ENCODE measurements at places on chromosomes 13 and 19. TPM values are rescaled to one million over a fixed set of nuclear protein-coding genes. Genes with fewer than 3 reads are reported as not detected.

DNA sequence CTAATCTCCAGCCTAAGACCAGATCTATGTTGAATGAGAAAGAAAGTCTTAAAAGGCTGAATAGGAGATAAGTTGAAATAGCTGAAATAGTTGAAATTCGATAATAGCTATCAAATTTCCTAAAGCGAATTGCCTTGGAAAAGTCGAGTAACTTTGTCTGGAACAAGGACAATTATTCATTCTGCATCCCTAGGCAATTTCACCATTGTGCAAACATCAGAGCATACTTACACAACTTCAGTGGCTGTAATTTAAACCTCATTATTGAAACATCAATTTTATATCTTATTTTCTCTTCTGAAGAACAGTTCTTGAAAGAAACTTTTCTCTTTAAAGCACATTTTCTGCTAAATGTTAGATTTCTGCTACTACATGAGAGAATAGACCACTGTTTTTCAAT, 13.6 kb downstream of the TNFSF13B start:
- DNase-seq: no peak

DNA sequence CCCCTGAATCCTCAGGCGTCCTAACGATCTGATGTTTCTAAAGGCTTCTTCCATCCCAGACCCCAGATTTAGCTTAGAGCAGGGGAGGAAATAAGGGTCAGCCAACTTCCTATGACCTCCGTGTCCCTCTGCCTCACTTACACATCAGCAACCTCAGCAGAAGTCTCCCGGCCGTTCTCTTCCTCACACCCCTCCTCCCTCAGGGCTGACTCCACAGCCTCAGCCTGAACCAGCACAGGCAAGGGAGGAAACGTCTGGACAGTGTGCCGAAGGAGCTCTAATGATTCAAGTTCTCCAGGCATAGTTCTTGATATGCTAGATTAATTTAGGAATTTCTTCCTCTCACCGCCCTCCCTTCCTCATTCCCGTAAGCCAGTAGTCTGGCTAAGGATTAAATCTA, 121.4 kb downstream of the NUFIP1 start:
- DNase-seq: no peak

DNA sequence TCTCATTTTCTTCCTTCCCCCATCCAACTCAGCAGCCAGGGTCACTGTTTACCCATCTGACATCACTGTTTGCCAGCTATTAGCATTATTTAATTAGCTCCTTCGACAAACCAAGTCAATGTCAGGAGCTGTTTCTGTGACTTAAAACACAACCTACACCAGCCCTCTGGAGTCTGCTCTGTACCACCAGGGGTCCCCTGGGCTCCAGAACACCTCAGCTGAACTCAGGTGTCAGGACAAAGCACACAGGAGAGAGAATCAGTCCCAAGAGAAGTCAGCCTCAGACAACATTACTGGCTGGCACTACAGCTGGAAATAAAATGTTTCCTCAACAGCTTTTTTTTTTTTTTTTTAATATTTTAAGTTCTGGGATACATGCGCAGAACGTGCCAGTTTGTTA, 45.1 kb downstream of the DCLK1 start:
- no peak for DNase-seq

- no peak for DNase-seq
Observed at GRCh38 chr13:33367926-33368325, 82.4 kb upstream of the STARD13 start.

DNA sequence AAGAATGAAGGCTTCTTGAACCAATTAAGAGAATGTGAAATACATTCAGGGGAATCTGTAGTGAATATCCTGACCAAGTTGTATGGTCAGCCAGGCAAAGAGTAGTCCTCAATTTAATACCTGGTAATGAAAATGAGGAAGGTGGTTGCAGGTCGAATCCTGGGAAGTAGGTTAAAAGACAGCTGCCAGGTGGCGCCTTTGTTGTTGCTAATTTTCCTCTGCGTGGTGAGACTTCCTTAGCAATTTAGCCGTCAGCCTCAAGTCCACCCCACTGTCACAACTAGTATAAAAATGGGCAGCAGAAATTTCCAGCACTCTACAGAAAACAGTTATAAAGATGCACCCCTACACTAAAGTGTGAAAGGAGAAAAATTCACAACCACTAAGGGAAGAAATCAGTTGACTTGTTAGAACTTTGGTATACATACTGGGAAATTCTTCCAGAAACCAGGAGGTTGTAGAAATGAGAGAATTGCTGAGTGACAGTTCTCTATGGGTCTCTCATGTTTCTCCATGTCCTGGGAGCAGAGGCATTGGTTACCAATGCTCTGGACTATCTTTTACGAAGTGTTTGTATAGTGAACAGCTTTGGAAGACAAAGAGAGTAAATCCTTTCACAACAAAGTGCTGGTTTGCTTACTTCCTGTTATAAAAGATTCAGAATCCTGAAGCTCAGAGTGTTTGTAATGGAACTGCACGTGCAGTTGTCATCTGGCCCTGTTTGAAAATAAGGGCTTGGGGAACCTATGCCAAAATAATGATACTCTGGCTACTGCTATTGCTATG, 235.9 kb downstream of the NHLRC3 start:
- DNase-seq: no peak

- peak; percentile 97 for DNase-seq
Observed at GRCh38 chr19:12789904-12790619, 1.2 kb upstream of the JUNB start.

GRCh38 chr13:24888291-24888931, 124.4 kb downstream of the RNF17 start:
- no peak for DNase-seq

DNA sequence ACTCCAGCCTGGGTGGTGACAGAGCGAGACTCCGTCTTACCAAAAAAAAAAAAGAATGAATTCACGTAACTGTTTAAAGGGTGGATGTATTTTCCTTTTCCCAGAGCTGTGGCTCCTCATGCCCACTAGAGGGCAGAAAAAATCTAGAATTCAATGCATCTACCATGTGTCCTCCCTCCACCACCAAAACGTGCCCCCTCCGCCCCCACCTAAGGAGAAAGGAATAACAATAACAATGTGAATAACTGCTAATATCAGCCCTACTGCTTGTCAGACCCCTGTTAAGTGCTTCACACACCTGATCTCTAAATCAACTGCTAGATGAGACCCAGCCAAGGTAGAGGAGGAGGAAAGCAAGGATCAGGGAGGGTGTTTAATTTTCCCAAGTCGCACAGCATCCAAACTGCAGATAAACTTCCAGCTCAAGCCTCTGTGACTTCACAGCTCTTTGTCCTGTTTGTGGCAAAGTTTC, 20.2 kb upstream of the PNMA8B start:
- no peak for DNase-seq

ZNF506 gene
- total RNA-seq: 2.9 TPM

GRCh38 chr19:2186071-2186846, 22.5 kb downstream of the DOT1L start:
- DNase-seq: no peak

PSG6 gene
- total RNA-seq: not detected

DNA sequence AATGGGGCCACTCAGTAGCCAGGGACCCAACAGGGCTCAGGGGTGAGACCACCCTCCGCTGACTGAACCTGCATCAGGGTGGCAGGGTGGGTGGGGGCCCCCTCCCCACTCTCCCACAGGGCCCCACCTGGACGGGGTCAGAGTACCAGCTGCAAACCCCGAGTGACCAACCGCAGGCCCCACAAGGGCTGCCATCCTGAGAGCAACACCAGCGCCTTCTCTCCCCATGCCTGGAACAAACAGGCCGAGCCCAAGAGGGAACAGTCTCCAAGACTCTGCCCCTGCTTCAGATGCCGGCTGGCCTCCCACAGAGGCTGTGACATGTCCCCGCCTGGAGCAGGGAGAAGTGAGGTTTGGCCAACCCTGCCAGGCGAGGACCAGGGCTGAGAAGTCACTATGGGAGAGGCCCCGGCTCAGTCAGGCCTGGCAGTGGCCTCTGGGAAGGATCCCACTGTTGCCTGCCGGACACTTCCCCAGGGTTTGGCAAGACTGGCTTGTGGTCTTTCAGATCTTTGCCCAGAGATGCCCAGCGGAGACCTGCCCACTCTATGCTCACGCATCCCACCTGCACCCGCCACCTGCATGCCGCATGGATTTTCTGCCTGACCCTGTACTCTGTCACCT, 27.2 kb downstream of the MPND start:
- no peak for DNase-seq

C19orf33 gene
- 0.40 TPM for total RNA-seq

DNA sequence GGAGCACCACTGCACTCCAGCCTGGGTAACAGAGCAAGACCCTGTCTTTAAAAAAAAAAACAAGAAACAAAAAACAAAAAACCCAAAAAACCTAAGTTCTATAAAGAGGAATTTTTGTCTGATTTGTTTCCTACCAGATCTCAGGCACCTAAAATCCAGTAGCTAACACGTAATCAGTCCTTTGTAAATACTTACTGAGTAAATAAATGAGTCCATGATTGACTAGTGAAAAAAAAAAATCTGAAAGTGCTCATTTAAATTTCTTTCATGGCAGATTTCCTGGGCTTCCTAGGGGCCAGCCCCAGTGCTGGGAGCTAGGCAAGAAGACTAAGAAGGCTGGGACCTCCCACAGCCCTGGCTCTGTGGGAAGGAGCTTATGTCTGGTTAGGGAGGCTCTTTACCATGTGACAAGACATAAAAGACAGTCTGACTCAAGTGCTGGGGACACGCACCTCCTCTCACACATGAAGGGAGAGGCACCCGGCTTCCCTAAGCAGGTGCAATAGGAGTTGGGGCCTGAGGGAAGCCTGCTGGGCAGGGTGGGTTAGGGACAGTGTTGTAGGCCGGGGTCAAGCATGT, 22.5 kb downstream of the LIG1 start:
- DNase-seq: no peak

GRCh38 chr13:48094404-48094780, 512 bp downstream of the MED4 start:
- no peak for DNase-seq

POU2F2 gene
- 0.83 TPM for total RNA-seq

DNA sequence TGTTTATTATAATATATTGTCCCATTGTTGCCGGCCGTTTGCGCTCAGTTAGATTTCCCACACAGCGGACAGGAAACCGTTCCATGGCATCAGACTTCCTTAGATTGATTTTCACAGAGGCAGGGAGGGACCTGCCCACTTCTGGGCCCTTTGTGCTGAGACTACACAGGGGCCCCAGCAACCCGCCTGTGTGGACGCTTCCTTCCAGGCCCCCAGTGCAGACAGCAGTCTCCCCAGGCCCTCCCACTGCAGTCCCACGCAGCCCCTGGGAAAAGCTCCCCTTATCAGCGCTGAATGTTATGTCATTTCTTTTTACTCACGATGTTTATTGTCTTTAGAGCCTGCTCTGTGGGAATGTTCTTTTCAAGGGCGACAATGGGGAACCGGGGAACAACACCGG, 351.7 kb upstream of the ARGLU1 start:
- DNase-seq: no peak

DNA sequence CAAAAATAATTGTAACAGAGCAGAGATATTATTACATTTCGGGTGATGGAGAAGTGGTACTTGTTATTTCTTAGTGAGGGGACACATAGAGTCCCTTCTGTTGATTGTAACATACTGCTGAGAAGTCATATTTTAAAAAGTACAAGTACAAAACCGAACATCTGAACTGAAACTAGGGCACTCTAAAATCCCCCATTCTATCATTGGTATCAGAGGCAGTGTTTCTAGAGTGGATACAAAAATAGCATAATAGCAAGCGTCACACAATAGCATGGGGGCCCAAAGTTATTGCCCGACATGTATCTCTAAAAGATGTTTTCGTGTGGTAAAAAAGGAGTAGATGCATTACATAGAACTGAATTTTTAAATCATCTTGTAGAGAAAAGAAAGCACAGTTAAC, 502.1 kb upstream of the SLC10A2 start:
- DNase-seq: no peak

DNA sequence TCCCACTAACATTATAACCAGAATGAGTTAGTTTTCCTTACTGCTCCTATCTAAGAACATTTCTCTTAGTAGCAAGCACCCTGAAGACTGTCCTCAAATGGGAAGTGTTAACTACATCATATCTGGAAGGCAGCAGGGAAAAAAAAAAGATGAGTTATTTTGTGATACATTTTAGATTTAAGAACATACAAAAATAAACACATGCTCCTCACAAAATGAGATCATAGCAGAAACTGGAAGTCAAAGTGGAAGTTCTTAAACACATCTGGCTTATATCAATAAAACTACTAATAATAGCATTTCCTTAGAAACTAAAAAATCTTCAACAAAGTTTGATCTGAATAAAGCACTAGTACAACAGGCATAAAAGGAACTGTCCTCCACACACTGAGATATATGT, 70.4 kb downstream of the SLITRK6 start:
- no peak for DNase-seq

KLK1 gene
- 0.75 TPM for total RNA-seq

DNA sequence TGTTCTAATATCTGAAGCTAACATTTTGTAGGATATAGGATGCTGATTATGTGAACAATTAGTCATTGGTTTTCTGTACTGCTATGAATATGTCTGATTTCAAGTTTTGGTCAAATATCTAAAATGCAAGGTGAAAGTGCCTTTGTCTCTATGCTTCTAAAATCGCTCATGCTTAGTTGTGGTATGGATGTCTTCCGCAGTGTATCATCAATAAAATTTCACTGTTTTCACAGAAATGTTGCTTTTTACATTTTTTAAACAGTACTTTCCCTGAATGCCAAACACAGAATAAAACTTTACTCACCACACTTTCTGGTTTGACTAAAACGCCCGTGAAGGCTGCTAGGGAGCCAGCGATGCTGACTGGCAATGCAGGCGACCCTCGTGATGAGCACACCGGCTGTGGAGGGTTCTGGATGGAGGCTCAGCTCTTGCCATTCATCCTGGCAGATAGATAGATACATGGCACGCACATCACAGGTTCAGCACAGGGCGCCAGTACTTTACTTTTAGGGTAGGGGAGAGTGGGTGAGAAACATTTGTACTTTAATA, 40.1 kb downstream of the SLC7A9 start:
- DNase-seq: no peak

DNA sequence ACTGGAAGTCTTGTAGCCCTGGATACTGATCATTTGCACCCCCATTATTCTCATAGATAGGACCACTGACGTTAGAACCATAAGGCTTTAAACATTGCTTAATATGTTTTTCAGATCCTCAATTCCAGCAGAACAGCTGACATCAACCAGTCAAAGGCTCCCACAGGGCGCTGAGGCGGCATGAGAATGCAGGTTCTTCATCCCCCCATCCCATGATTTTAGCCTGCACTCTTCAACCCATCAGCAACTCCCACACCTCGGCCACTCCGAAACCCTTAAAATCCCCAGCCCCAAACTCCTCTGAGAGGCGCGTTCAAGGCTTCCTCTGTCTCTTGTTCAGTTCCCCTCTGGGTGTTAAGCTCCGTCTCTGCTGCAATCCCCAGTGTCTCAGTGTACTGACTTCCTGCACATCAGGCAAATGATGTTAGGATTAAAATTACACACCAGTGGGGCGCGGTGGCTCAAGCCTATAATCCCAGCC, 24.3 kb upstream of the LAMP1 start:
- DNase-seq: no peak

CD79A gene
- 0.55 TPM for total RNA-seq

GRCh38 chr19:49801966-49802661, 11.0 kb downstream of the FUZ start:
- DNase-seq: no peak

UBAC2 gene
- total RNA-seq: 33.4 TPM

- DNase-seq: no peak
Observed at GRCh38 chr13:47837906-47838305, 163.2 kb downstream of the SUCLA2 start.

Measured in left lobe of liver (tissue), 2 donors.